ENCODE measurements at places on chromosomes 3 and 15.

GRCh38 chr3:192417017-192417416, 310.3 kb downstream of the FGF12 start:
- DNase-seq: peak; percentile 73

DNA sequence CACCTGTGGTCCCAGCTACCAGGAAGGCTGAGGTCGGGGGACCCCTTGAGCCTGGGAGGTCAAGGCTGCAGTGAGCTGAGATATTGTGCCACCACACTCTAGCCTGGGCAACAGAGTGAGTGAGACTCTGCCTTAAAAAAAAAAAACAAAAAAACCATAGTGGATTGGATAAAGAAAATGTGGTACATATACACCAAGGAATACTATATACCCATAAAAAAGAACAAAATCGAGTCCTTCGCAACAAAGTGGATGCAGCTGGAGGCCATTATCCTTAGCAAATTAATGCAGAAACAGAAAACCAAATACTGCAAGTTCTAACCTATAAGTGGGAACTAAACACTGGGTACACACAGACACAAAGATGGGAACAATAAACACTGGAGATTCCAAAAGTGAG, 20.6 kb upstream of the ARF4 start:
- DNase-seq: no peak

DNA sequence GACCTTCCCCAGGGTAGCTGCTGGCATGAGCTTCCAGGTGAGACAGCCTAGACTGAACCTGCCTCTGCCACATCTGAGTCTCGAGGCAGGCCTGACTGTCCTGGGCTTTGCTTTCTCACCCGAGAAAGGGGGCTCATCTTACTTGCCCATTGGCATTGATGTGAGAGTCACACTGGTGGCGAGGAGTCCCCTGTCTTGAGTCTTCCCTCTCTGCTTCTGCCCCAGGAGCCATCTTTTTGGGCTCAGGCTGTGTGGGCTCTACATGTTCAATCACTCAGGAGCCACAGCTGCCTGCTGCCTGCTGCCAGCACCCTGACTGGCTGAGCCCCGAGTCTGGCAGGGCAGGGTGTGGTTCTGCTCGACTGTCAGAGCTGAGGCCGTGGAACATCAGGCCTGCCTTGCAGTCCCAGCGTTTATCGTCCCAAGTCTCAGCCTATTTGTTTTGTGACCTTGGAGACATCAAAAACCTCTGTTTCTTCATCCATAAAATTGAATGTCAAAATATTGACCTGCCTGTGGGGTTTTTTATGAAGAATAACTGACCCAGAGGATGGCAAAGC, 132.5 kb downstream of the DNAJB8 start:
- DNase-seq: no peak

- peak; percentile 68 for DNase-seq
Observed at GRCh38 chr3:58899159-58899952, 150.5 kb downstream of the CFAP20DC start.
